BE2C (cell line): ENCODE measurements at places on chromosomes 1 and 21.

- DNase-seq: no peak
These were observed 125.8 kb downstream of the TLR5 start for GRCh38 chr1:223017291-223017690.

- peak; percentile 35 for DNase-seq
These were observed 717 bp upstream of the BATF3 start for GRCh38 chr1:212700223-212700891.

- DNase-seq: no peak
These were observed 2.6 kb downstream of the PRELP start for GRCh38 chr1:203478231-203478630.

GRCh38 chr1:64242895-64243756 is 39.7 kb downstream of the UBE2U start:
- DNase-seq: no peak

- DNase-seq: no peak
These were observed 154.2 kb upstream of the DEPDC1 start for GRCh38 chr1:68651115-68651514.

- no peak for DNase-seq
These were observed 52.8 kb downstream of the RAP1GAP start for GRCh38 chr1:21616372-21616771.

DNA sequence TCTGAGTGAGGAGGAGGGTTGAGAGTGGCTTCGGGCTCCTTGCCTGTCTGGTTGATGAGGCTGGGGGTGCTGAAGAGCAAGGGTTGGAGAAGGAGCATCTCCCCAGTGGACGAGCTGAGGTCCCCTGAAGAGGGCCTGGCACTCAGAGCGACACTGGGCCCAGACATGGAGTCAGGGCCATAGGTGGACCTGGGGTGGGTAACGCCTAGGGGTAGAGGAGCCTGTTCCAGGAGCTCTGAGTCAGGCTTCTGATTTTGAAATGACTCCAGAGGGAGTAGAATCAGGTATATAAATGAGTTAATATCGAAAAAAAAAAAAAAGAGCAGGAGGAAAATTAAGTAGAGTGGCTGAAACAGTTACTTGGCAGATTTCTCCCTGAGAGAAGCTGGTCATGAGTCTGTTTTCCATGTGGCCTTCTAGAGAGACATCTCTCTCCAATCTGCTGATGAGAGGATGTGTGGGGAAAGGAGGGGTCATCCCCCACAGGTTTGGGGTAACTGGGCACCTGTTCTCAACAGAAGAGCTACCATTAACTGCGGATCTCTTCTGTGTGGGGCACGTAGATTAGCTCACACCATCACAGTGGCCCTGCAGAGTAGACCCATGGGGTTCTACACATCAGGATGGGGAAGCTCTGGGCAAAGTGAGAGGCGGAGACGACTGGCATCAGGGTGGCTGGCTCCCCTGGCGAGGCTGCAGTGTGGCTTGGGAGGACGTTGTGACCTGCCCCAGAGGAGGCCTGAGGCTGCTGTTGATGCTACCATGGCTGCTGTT is 115.5 kb downstream of the DHRS3 start:
- DNase-seq: no peak

DNA sequence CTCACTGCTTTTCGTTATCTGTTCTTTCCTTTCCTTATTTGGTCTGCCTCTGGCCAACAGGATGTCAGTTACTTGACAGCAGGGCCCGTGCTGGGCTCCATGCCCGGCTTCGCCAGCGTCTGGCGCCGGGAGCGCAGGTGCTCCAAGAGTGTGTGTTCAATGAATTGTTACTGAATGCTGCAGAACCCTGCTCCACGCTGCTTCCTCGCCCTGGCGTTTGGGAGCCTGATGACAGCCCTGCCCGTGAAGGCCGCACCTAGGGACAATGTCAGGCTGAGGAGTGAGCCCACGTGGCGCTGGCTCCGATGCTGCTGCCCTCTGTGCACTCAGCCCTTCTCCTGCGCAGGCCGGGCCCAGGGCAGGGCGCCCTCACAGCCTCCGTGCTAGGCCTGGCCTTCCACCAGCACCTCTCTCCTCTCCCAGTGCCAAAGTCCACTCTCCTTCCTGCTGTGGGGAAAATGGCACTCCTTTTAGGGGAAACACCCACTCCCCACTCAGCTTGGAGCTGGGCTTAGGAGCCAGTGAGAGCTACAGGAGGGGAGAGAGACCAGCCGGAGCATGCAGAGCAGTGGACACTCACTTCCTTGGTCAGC is 51.4 kb downstream of the ACBD3 start:
- peak; percentile 92 for DNase-seq

GRCh38 chr1:226100436-226101391 is 38.2 kb downstream of the H3-3A start:
- peak; percentile 63 for DNase-seq

- no peak for DNase-seq
These were observed 95.9 kb downstream of the EPHB2 start for GRCh38 chr1:22806584-22806983.

GRCh38 chr21:33021150-33021549 is 4.6 kb upstream of the OLIG2 start:
- no peak for DNase-seq

- peak; percentile 3 for DNase-seq
These were observed 97.7 kb downstream of the CRYAA start for GRCh38 chr21:43266534-43266933.

GRCh38 chr1:156750191-156750672 is 1.2 kb downstream of the HDGF start:
- no peak for DNase-seq

- peak; percentile 18 for DNase-seq
These were observed 295.0 kb downstream of the OMA1 start for GRCh38 chr1:58251430-58252073.

- DNase-seq: no peak
These were observed at the start of gene PRSS38 for GRCh38 chr1:227815468-227816409. Gene PRSS38, plus strand, starts transcription at chr1:227815675. Its CDS starts 42 bp downstream, at chr1:227815717.

- no peak for DNase-seq
These were observed 9.7 kb downstream of the ATP2B4 start for GRCh38 chr1:203636291-203636690.

DNA sequence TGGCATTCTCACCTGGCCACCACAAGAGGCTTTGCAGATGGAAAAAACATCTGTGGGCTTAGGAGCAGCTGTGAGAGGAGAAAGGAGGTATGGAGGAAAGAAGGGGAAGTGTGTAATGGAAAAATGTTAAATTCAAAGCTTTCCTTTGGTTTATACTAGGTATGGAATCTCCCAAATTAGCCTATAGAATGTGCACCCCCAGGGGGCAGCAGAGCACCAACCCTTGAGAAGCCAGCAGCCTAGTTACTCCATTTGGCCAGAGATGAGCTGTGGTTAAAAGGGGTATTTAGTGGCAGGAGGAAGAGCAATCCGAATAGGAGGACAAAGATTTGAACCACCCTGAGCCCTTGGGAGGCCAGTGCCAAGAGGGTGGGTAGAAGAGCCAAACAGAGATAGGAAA is 97.5 kb upstream of the CTTNBP2NL start:
- peak; percentile 69 for DNase-seq

DNA sequence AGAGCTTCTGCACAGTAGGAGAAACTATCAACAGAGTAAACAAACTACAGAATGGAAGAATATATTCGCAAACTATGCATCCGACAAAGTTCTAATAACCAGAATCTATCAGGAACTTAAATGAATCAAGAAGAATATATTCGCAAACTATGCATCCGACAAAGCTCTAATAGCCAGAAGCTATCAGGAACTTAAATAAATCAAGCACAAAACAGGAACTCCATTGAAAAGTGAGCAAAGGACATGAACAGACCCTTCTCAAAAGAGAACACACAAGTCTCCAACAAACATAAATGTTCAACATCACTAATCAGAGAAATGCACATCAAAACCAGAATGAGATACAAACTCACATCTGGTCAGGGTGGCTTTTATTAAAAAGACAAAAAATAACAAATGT is 126.9 kb downstream of the VAV3 start:
- DNase-seq: no peak

DNA sequence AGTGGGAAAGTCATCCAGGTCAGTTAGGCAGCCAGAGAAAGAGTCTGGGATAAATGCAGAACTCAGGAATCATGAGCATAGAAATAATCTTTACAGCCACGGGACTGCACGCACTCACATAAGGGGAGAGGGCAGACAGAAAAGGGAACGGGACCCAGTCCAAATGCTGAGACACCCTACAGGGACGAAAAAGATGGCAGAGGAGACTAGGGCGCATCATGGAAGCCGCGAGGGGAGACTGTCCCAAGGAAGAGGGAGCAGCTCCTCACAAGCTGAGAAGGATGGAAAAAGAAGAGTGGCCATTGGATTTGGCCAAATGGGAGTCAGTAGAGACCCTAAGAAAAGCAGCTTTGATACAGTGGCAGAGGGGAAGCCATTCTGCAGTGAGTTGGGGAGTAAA is 102.9 kb upstream of the TLR5 start:
- no peak for DNase-seq

DNA sequence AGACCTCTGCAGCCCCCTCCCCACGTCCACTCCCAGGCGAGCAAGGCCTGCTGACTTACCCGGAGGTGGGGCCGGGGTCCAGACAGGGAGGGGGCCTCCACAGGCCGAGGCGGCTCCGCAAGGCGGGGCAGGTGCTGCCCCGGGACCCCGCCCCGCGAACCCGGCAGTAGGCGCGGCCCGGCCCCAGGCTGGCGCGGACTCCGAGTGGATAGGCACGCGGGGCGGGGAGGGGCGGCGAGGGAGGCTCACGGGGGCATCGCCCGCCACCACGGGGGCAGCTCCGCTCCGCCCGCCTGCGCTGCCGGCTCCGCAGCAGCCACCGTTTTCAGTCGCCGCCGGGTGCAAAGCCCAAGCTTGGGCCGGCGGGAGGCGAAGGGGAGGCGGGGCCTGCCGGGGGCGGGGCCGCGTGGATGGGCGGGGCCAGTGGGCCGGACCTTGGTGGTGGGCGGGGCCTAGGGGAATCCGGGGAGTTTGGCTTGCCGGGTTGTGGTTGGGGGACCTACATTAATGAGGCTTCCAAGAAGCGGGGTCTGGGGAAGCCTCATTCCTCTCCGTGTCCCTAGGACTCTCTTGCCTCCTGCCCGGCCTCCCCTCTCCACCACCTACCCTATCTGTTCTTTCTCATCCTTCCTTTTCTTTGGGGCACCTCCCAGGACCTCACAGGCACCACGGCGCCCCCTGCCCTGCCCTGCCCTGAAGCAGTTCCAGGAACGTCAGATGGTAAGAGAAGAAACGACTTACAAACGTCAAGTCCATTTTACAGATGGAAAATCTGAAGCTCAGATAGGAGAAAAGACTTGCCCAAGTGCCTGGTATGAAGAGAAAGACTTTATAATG is at the start of gene RIMS3:
Gene RIMS3 (minus strand): TSS at position 348 of the 837 bp plus-strand sequence. CDS start 23,757 bp downstream, outside the sequence.
- peak; percentile 80 for DNase-seq

GRCh38 chr1:229625071-229625914 is 629 bp downstream of the TAF5L start:
- DNase-seq: peak; percentile 63

- peak; percentile 30 for DNase-seq
These were observed 23.8 kb downstream of the TSEN15 start for GRCh38 chr1:184075055-184076029.
